Activated naive CD8-positive, alpha-beta T cell treated with anti-CD3 and anti-CD28 coated beads, Interleukin-2, amount 50 U/mL, for 16 hours (primary cell): ENCODE measurements at places on chromosomes 2 and 18.

- no peak for DNase-seq
Observed at GRCh38 chr2:27275211-27276150, at the start of gene DNAJC5G. Gene DNAJC5G, plus strand, starts transcription at chr2:27275433. Its CDS starts 1,296 bp downstream, at chr2:27276729.

- no peak for DNase-seq
Observed at GRCh38 chr2:39141334-39142271, 20.8 kb upstream of the SOS1 start.

DNA sequence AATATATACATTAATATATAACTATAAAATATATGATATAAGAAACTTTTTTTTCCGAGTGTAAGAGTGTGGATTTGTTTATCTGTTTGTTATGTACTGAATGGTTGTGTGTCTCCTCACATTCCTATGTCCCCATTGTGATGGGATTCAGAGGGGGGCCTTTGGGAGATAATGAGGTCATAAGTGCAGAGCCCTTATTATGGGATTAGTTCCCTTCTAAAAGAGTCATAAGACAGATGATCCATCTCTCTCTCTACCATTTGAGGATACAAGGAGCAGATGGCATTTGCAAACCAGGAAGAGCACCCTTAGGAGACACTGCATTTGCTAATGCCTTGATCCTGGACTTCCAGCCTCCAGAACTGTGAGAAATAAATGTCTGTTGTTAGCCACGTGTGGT, 30.3 kb upstream of the SAP130 start:
- DNase-seq: no peak

DNA sequence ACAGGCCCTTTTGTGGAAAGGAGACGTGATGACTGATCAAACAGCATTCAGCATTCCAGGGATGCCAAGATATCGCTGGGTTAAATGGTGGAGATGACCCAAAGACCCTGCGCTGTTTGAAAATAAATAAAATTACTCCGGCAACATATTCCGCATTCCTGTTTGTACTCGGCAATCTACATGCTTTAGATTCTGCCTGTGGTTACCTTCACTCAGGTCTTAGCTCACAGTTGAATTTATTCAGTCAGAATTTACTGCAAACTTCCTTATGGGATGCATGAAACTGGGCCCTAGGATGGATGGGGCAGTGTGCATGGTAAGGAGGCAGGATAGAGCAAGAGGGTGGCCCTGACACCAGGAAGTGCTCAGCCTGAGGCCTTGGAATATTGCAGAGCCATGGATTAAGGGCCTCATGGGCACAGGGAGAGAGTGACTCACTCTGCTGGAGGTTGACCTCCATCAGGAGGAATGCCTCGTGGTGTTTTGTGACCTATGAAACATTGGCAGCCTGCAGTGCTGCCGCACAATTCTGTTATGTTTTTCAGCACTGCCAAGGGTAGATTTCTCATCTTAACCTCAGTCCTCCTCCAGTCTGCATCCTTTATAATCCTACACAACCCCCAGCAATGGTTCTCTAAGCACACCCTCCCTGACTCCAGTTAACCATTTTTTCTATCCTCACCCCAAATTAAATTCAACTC, 321.4 kb downstream of the IRS1 start:
- no peak for DNase-seq

GRCh38 chr18:47545613-47546012, 294.2 kb upstream of the SKOR2 start:
- DNase-seq: no peak

- DNase-seq: no peak
Observed at GRCh38 chr2:183592271-183592670, 468.0 kb downstream of the NUP35 start.

DNA sequence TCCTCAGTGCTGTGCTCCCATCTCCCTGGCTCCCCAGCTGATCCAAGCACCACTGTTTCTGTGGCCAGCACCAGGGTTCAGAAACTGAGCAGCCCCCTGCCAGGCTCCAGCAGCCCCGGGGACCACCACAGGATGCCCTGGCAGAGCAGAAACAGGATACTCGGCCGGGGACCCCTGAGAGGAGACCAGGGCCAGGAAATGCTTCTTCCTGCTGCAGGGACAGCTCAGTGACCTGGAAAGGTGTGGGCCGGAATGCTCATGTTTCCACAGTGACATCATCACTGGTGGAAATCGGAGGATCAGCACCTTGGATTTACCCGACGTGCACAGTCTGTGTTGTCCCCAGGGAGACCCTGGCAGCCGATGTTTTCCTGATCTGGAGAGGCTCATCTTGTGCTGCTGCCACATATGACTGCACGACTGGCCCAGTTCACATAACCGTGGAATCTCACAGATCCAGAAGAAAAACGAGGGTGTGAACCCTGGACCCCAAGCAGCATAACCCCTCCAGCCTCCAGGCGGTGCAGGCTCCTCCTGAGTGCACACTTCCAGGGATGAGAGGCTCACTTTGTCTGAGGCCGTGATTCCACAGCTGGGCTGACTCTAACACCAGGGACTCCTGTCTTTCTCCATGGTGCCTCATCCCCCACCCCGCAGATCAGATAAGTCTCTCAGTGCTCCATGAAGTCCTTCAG, 58.0 kb downstream of the DDX1 start:
- no peak for DNase-seq

- DNase-seq: no peak
Observed at GRCh38 chr2:593356-594026, 83.7 kb downstream of the TMEM18 start.

GRCh38 chr2:201532686-201533304, 81.3 kb downstream of the STRADB start:
- no peak for DNase-seq

DNA sequence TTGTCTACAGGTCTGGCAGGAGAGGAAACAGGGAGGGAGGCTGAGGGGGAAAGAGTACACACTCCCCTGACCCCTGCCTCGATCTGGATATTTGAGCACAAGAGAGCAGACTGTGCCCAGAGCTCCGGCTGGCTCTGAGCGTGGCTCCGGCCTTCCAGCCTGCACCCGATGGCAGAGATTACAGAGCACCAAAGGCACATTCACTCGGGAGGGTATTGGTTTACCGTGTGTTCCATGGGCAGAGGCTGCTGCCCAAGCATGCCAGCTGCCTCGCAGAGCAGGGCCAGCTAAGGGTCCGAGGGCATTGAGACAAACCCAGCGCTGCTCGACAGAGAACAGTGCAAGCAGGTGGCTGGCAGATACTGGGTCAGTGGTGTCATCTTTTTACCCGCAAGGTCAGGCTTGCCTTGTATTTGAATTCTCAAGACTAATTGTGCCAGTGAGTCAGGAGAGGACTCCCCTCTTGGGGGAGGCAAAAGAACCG, 132.2 kb downstream of the TNS1 start:
- DNase-seq: no peak

GRCh38 chr2:98149333-98149697, 62.3 kb downstream of the VWA3B start:
- no peak for DNase-seq

GRCh38 chr2:158094487-158095092, 7.1 kb upstream of the UPP2 start:
- no peak for DNase-seq

- DNase-seq: no peak
Observed at GRCh38 chr2:64937687-64938491, 51.3 kb upstream of the SLC1A4 start.

DNA sequence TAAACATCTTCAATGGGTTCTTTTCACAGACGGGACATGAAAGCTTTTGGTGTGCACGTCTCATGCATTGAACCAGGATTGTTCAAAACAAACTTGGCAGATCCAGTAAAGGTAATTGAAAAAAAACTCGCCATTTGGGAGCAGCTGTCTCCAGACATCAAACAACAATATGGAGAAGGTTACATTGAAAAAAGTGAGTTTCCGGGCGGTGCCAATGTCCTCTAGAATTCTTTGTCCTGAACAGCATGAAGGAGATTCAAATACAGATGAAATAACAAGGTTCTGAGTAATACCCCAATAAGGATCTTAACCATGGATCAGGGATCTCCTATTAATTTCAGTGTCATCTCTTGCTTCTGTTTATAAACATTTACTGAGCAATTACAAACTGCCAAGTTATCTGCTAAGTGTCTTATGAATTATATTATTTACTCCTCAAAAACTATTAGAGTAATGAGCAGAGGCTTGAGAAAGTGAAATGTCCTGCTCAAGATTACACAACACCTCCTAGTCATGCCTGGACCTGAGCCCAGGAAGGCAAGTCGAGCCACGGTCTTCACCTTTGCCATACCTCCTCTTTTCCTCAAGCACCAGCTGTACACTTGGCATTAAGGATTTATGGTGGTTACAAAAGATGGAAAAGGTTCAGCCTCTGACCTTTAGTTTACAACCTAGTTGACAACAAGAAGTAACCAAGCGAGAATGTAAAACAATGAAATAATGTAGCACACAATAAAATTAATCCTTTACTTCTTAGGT, 22.6 kb downstream of the DHRS9 start:
- DNase-seq: no peak

GRCh38 chr2:183001948-183002347, 36.3 kb downstream of the NCKAP1 start:
- no peak for DNase-seq

DNA sequence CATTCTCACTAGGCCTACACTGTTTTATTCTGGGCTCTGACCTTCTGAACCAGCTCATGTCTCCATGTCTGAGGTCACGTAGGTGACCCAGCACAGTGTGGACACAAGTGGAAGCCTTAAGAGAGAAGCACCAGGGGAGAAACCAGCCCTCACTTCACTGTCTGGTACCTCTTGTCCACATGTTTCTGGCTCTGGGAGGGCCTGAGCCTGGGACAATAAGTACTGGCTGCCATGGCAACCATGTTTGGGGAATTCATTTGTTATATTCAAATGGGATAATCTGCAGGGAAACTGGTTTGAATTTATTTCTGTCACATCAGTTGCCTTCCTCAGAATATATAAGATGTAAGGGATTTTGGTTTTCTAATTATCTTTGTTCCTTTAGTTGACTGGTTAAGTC, 23.3 kb downstream of the MYO3B start:
- DNase-seq: no peak

- no peak for DNase-seq
Observed at GRCh38 chr2:175057078-175057685, 52.0 kb upstream of the CHN1 start.

DNA sequence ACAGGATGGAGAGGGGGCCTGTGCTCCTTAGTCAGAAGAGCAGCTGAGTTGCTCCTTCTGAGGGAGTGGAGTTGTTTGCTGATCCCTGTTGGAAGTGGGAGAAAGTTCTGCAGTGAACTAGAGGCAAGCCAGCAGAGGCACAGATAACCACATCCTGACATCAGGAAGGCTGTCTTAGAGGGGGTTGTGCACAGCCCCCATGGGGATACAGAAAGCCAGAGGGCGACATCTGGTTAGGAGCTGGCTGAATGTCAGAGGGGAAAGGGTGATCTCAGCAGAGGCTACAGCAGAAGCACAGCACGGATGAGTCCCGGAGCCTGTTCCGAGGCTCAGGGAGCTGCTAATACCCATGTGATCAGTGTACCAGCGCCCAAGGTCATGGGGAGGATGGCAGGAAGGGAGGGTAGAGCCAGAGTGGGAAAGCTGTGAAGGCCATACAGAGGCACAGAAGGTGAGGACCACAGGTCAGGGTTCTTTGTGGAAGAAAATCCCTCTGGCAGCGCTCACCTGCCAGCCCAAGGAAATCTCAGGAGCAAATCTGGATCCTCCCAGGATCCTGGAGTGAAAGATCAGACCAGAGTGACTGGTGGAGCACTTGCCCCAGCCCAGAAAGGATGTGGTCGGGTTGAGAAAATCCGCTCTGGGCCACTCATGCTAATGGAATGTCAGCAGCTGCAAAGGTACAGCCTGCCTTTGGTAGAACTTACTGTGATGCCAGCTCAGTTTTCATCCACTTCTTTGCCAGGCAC, 111.8 kb downstream of the STPG4 start:
- no peak for DNase-seq

- DNase-seq: no peak
Observed at GRCh38 chr2:64923385-64923710, 65.9 kb upstream of the SLC1A4 start.
